Caco-2 (cell line): ENCODE measurements at places on chromosomes 7 and 10. TPM values are rescaled to one million over a fixed set of nuclear protein-coding genes. Genes with fewer than 3 reads are reported as not detected.
A peak's percentile ranks its signal among the peaks of the same experiment; 100 is the strongest.

GRCh38 chr7:109529712-109530111 is 960.0 kb downstream of the DNAJB9 start:
- H3K27me3 ChIP-seq = no peaks in the 10 kb centered on the region
- H3K4me3 ChIP-seq = no peak overlapping the region
- no peaks in the 10 kb centered on the region for H3K4me1 ChIP-seq
- no peaks in the 10 kb centered on the region for H3K36me3 ChIP-seq

DNA sequence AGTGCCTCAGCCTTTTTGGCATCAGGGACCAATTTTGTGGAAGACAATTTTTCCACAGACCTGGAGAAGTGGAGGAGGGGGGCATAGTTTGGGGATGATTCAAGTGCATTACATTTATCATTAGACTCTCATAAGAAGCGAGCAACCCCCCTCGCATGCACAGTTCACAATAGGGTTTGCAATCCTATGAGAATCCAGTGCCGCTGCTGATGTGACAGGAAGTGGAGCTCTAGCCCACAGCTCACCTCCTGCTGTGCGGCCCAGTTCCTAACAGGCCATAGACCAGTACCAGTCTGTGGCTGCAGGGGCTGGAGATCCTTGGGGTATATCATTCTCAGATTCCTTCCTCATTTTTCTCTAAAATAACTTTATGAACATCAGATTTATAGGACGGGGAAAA is 50.8 kb downstream of the ATAD1 start:
- H3K27me3 ChIP-seq = no peaks in the 10 kb centered on the region
- H3K4me1 ChIP-seq = peaks cover 33% of the 10 kb centered on the region
- no peak for DNase-seq
- H3K4me3 ChIP-seq = no peak overlapping the region

DNA sequence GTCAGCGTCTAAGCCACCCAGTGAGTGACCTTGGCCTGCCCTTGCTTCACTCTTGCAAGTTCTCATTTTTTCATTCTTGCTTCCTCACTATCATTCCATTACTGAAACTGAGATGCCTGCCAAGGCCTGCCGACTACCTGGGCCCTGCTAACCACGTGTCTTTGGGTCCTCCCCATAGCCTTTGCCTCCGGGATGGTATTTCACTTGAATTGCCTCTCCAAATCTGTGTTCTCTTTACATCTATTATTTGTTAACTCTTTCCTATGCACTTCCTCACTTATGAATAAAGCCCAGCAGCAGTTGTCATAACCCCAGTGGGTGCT is 234.6 kb downstream of the SNX10 start:
- H3K27me3 ChIP-seq = peaks cover 1% of the 10 kb centered on the region
- no peak overlapping the region for H3K4me3 ChIP-seq
- no peak overlapping the region for H3K27ac ChIP-seq
- no peak for DNase-seq
- no peaks in the 10 kb centered on the region for H3K4me1 ChIP-seq
- H3K36me3 ChIP-seq = no peaks in the 10 kb centered on the region

EN2 gene
- 1.1 and 1.5 TPM in 2 replicates for total RNA-seq

DNA sequence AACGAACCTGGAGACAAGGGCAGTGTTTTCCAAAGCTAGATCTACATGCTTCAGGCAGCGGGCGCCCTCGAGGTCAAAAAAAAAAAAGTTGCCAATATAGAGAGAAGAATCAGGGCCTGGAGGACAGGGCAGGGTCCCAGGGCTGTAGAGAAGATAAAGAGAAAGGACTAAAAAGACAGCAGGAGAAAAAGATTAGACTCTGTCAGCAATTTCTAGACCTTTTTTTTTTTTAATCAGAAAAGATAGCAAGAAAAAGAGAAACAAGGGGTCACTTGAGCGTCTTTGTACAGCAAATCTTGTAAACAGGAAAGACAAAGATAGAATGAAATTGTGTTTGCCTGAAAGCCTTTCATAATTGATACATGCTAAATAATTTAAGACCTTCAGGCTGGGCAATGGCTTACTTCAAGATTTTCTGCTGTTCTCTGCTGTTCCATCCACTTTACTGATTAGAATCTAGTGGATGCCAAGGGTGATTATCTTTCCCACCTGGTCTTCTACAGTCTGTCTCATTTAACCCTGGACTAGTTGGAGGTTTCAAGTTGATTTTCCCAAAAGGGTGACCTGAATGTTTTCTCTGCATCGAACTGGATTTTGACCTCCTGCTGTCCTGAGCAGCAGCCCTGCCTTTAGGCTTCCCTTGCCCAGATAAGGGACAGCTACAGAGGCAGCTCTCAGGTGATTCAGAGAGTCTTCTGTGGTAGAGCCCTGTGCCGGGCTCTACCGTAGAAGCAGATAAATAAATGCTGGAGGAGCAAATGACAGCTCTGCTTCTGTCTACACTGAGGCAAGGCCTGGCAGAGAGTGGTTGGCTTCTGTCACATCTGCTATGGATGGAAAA is 5.1 kb downstream of the LMOD2 start:
- no peak overlapping the region for H3K27ac ChIP-seq
- no peaks in the 10 kb centered on the region for H3K27me3 ChIP-seq
- H3K36me3 ChIP-seq = no peaks in the 10 kb centered on the region

BTBD16 gene
- not detected in 2 replicates for total RNA-seq

GRCh38 chr7:73850781-73851207 is 8.5 kb upstream of the METTL27 start:
- no peaks in the 10 kb centered on the region for H3K36me3 ChIP-seq
- no peak overlapping the region for H3K4me3 ChIP-seq
- peaks cover 25% of the 10 kb centered on the region for H3K4me1 ChIP-seq
- peak overlapping the region; percentile 87 for H3K27ac ChIP-seq

AGR2 gene
- 343 and 467 TPM in 2 replicates for total RNA-seq

ZKSCAN1 gene
- total RNA-seq = 44.8 and 47.5 TPM in 2 replicates

DNA sequence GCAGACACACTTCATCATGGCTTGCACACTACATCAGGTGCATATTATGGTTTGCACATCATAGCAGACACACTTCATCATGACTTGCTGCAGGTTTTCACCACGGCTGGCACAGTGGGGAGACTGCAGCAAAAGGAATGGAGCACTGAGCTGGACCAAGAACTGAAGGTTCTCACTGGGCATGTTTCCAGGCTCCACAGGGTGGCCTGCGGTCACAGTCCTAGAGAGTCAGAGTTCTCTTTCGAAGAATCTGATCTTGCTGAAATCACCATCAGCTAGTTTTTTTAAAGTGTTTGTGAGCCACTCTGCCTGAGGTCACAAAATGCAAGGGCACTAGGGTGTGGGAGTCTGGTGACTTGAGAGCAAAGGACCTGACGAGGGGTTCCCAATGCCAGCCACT is 140.4 kb upstream of the NPY start:
- H3K4me1 ChIP-seq = no peaks in the 10 kb centered on the region
- H3K27me3 ChIP-seq = no peaks in the 10 kb centered on the region
- H3K36me3 ChIP-seq = no peaks in the 10 kb centered on the region
- H3K27ac ChIP-seq = no peak overlapping the region
- no peak for DNase-seq

DNA sequence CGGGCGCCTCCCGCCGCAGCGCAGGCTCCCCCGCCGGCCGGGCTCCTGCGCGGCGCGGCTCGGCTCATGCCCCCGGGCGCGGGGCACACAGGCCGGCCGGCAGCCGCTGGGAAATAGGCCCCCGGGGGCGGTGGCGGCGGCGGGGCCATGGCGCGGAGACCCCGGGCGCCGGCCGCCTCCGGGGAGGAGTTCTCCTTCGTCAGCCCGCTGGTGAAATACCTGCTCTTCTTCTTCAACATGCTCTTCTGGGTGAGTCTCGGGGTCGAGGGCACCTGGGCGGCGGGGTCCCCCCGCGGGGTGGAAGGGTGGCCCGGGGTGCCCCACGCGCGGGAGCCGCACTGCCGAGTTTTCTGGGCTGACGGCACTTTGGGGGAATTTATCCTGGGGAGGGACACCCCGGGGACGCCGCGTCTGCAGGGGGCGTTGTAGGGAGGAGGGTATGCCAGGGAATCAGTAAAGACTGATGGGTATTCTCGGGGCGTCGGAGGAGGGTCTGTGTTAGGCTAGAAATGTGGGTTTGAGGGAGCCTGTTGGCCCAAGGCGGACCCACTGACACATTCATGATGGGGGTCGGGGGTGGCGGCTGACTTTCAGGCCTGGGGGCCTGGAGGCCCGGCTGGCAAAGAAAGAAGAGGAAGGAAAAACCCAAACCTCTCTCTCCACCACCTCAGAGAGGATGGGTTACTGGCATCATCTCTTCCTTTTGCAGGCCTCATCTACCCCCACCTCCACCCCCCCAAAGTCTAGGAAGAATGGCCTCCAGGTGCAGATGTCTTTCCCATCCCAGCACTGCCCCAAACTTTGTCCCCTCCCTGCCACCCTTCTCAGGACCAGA is 544 bp downstream of the TSPAN33 start:
- H3K36me3 ChIP-seq = no peaks in the 10 kb centered on the region
- DNase-seq = no peak
- H3K27ac ChIP-seq = no peak overlapping the region
- no peaks in the 10 kb centered on the region for H3K27me3 ChIP-seq
- peak overlapping the region; percentile 51 for H3K4me3 ChIP-seq

- no peaks in the 10 kb centered on the region; the same call in 1 of the 2 replicates for H3K36me3 ChIP-seq
- H3K4me1 ChIP-seq = no peaks in the 10 kb centered on the region
- H3K27ac ChIP-seq = no peak overlapping the region
- no peak overlapping the region for H3K4me3 ChIP-seq
- DNase-seq = peak; percentile 8
Observed at GRCh38 chr10:125102821-125103220, 57.5 kb downstream of the CTBP2 start.

UCN3 gene
- not detected in 2 replicates for total RNA-seq

- H3K27me3 ChIP-seq = no peaks in the 10 kb centered on the region
- peak overlapping the region; percentile 57 for H3K27ac ChIP-seq
- no peak for DNase-seq
- no peak overlapping the region for H3K4me3 ChIP-seq
- H3K4me1 ChIP-seq = peaks cover 5% of the 10 kb centered on the region; the same call in 1 of the 2 replicates
- H3K36me3 ChIP-seq = no peaks in the 10 kb centered on the region
Observed at GRCh38 chr10:102988404-102989314, 70.6 kb downstream of the CNNM2 start.

RBP3 gene
- not detected in 2 replicates for total RNA-seq

STRIP2 gene
- total RNA-seq = 5.8 and 6.5 TPM in 2 replicates

DNA sequence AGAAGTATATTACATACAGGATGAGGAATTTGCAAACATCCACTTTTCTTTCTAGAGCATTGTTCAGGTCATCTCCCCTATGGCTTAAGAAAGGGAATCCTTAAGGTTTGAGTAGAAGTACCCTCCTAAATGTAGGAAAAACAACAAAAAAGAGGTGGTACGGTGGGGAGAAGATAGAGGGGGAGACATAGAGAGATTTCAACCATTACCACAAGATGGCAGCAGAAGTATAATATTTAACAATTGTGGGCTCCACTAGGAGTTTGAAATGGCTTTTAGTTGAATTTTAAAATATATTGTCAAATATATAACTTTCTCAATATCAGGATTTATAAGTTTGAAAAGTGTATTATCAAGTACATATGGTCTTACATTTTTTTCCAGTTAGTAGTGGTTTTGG is 72.7 kb upstream of the PRKG1 start:
- H3K4me1 ChIP-seq = no peaks in the 10 kb centered on the region
- H3K27me3 ChIP-seq = no peaks in the 10 kb centered on the region
- DNase-seq = peak; percentile 37
- no peaks in the 10 kb centered on the region for H3K36me3 ChIP-seq

DNA sequence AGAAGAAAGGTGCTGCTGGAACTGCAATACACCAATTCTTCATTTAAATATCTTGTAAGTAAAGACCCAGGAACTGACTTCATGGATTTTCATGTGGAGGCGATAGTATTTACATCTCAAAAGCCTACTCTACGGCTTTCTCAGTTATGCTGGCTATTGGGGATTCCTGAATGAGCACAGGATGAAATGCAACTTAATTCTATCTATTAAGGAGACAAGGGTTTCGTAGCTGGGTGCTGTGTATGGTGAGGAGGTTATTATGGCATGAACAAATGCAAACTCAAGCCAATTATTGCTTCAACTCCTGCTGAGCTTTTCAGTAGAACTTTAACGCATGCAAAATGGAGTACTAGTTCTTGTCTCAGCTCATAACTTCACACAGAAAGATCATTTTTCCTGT is 251.2 kb downstream of the SORCS1 start:
- no peak overlapping the region for H3K4me3 ChIP-seq
- H3K36me3 ChIP-seq = no peaks in the 10 kb centered on the region
- no peaks in the 10 kb centered on the region for H3K4me1 ChIP-seq

VWC2 gene
- total RNA-seq = not detected in 2 replicates

GRCh38 chr10:50625649-50626132 is 1.9 kb upstream of the SGMS1 start:
- no peaks in the 10 kb centered on the region for H3K27me3 ChIP-seq
- no peak for DNase-seq
- H3K36me3 ChIP-seq = no peaks in the 10 kb centered on the region
- peaks cover 11% of the 10 kb centered on the region; the same call in 1 of the 2 replicates for H3K4me1 ChIP-seq
- H3K27ac ChIP-seq = peak overlapping the region; percentile 93

- DNase-seq = no peak
- no peaks in the 10 kb centered on the region for H3K4me1 ChIP-seq
- H3K36me3 ChIP-seq = peaks cover 2% of the 10 kb centered on the region
- no peak overlapping the region for H3K4me3 ChIP-seq
Observed at GRCh38 chr7:139583826-139584553, 60.5 kb downstream of the CLEC2L start.

CFAP70 gene
- 0.26 and 0.39 TPM in 2 replicates for total RNA-seq

DNA sequence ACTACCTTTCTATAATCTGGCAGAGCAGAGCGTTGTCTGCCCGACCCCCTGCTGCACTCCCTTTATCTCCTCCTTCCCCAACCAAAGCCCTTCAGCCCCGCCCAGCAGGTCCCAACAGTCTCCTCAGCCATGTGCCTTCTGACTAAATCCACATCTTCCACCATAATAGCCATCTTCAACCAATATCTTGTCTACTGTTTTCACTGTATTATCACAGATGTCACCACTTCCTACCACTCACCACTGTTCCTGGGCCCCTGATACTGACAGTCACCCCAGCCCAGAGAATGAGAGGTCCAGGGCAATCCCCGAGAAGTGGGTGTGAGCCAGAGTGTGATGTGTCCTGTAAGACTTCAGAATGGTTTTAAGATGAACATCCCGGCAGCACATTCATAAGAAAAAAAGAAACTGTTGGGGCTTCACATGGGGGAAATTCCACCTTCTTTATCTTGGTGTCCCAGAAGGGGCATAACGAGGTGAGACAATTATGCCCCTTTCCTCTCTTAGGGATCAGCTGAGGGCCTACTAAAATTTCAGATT is 25.3 kb downstream of the CCDC6 start:
- no peaks in the 10 kb centered on the region for H3K27me3 ChIP-seq
- no peak overlapping the region for H3K27ac ChIP-seq
- H3K36me3 ChIP-seq = no peaks in the 10 kb centered on the region
- no peak overlapping the region for H3K4me3 ChIP-seq
- no peak for DNase-seq

- H3K4me1 ChIP-seq = peaks cover 9% of the 10 kb centered on the region; the same call in 1 of the 2 replicates
- no peaks in the 10 kb centered on the region for H3K27me3 ChIP-seq
- no peak overlapping the region for H3K27ac ChIP-seq
- no peak for DNase-seq
- H3K4me3 ChIP-seq = no peak overlapping the region
- H3K36me3 ChIP-seq = no peaks in the 10 kb centered on the region
Observed at GRCh38 chr10:123996302-123996701, 97.1 kb downstream of the CHST15 start.

- no peak for DNase-seq
- H3K36me3 ChIP-seq = no peaks in the 10 kb centered on the region
- no peak overlapping the region for H3K27ac ChIP-seq
- H3K27me3 ChIP-seq = no peaks in the 10 kb centered on the region
- H3K4me1 ChIP-seq = no peaks in the 10 kb centered on the region
Observed at GRCh38 chr7:70498232-70498992, 633.5 kb upstream of the GALNT17 start.

MYL10 gene
- total RNA-seq = not detected in 2 replicates
